Fibroblast of lung (primary cell): ENCODE measurements at places on chromosomes 3 and 15. TPM values are rescaled to one million over a fixed set of nuclear protein-coding genes. Genes with fewer than 3 reads are reported as not detected.
A peak's percentile ranks its signal among the peaks of the same experiment; 100 is the strongest.

GRCh38 chr3:187813198-187813597, 67.9 kb upstream of the BCL6 start:
- no peaks in the 10 kb centered on the region for H3K36me3 ChIP-seq
- no peak for DNase-seq
- no peaks in the 10 kb centered on the region for H3K27me3 ChIP-seq

DNA sequence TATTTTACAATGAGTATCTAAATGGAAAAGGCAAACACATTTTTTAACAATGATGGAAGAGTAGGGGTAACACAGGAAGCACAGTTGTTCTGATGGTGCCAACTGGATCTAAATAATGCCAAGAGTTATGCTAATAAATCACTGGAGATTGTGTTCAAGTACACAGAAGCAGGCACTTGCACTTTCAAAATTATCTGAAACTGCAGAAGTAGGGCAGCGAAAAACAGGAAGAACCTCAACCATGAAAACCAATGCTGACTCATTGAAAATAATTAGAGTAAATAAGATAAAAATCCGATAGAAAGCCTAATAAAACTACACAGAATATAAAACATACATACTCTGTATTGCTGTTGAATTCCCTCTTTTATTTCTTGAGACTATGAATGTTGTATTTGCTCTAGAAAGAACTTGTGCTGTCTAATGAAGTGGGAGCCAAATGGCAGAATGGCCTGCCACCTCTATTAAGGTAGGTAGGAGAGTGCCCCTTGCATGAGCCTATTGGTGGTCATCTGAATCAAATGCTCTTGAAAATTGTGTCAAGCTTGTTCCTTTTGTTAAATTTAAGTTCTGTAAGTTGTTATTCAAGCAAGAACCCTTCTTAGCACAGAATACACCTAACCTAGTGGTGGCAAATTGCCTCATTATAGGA, 93.7 kb downstream of the ABI3BP start:
- no peaks in the 10 kb centered on the region for H3K27me3 ChIP-seq
- no peaks in the 10 kb centered on the region for H3K36me3 ChIP-seq
- no peak overlapping the region for H3K4me3 ChIP-seq
- H3K4me1 ChIP-seq, result peaks cover 8% of the 10 kb centered on the region

DNA sequence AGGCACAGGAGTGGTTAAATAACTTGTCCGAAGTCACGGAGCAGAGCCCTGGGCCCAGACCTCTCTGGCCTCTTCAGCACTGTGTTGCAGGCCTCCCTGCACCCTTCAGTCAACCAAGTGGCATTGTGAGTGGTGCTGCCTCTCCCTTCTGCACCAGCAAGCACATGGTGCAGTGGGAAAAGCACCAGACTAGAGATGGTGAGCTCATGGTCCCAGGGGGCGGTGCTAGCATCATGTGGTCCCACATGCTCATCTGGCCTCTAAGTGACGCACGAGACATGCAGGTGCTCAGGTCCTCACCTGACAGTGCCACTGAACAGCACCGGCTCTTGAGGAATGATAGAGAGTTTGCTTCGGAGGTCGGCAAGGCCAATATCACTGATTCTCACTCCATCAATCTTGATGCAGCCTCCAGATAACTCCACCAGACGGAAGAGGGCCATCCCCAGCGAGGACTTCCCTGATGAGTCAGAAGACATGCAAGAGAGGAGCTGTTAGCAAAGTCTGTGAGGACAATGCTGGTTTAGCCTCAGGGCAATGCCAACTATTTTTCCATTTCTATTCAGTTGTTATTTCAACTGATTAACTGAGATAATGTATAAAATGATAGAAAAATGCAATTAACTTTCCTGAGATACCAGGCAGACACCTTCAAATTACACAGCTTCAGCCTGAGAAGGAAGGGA, 53.1 kb upstream of the PARL start:
- H3K27me3 ChIP-seq, result no peaks in the 10 kb centered on the region
- no peak overlapping the region for H3K4me3 ChIP-seq
- no peak for DNase-seq

GRCh38 chr3:110026421-110026820, 689.1 kb upstream of the DPPA4 start:
- DNase-seq, result no peak
- no peaks in the 10 kb centered on the region for H3K4me1 ChIP-seq
- no peak overlapping the region for H3K4me3 ChIP-seq
- no peaks in the 10 kb centered on the region for H3K36me3 ChIP-seq
- H3K27ac ChIP-seq, result no peak overlapping the region
- no peaks in the 10 kb centered on the region for H3K27me3 ChIP-seq

- DNase-seq, result peak; percentile 92
- no peak overlapping the region for H3K4me3 ChIP-seq
- H3K36me3 ChIP-seq, result no peaks in the 10 kb centered on the region
Observed at GRCh38 chr3:149442851-149443544, 31.5 kb upstream of the TM4SF4 start.

The OR5K2 gene
- total RNA-seq, result not detected in 2 replicates

The CD96 gene
- total RNA-seq, result under 0.01 TPM in 1 of 2 replicates, not detected in the other

The GRIP2 gene
- under 0.01 TPM in 2 replicates for total RNA-seq
